ENCODE measurements at places on chromosomes 16 and 17.

DNA sequence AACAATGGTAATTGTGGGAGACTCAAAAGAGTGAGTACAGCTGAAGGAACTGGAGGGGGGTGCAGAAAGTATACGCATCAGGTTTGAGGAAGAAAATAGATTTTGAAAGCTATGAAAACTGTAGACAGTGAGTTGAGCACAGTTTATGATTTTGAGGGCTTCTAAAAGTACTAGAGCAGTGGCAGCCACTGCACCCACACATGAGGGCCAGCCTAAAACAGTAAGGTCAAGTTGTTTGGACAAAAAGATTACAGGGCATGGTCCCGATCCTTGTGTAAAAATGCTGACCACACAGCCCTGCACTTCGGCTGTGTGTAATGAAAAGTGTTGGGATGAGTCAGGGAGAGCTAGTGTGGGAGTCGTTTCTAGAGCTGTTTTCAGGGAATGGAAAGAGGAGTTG lies 2282.1 kb downstream of the TP53TG3F start:
- no peak for DNase-seq

DNA sequence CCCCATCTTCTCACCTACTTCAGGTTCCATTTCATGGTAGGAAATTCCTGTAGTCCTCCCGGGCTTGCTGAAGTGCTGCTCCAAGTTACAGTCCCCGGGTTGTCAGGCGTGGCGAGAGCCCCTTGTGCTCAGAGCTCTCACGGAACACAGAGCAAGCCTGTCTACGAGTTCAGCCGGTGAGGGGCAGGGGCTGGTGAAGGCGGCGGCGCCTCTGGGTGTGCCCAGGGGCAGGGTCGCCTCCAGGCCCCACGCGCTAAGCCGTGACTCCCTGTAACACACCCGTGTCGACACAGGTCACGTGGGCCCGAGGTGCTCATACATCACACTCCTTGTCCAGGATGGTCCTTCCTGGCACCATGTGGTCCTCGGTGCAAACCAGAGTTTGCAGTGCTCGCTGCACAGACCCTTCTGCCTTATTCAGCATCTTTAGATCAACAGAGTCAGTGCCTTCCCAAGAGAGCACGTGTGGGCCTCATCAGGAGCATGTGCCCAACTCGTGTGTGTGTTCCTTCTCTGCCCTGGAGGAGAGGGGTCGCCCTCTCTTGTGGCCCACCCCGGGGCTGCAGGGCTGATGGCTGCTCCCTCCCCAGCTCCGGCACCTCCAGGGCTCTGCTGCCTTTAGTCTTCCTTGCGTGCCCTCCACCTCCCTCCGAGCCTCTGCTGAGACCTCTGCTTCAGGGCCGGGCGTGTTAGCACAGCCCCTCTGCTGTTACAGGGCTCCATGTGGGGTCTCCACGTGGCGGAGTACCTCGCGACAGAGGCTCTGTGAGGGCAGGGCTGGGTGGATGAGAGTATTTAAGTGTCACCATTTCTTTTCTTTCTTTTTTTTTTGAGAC lies 51.2 kb downstream of the WDR45B start:
- no peak for DNase-seq

DNA sequence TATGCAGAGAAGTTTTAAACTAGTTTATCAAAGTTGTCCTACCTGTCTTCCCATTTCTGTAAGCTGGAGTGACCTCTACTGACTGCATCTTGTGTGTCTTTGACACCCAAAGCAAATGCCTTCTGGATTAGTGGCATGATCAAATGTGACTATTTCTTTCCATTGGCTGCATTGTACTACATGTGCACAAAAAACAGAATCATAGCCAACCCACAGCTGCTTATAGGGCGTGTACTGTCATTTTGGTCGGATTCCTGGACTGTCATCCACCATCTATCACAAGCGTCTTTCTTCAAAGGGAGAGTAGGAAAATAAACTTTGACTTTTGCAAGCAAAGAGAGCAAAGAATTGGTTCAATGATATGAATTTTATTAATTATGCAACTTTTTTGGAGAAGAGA lies 310.6 kb downstream of the MAP2K6 start:
- DNase-seq, result no peak

DNA sequence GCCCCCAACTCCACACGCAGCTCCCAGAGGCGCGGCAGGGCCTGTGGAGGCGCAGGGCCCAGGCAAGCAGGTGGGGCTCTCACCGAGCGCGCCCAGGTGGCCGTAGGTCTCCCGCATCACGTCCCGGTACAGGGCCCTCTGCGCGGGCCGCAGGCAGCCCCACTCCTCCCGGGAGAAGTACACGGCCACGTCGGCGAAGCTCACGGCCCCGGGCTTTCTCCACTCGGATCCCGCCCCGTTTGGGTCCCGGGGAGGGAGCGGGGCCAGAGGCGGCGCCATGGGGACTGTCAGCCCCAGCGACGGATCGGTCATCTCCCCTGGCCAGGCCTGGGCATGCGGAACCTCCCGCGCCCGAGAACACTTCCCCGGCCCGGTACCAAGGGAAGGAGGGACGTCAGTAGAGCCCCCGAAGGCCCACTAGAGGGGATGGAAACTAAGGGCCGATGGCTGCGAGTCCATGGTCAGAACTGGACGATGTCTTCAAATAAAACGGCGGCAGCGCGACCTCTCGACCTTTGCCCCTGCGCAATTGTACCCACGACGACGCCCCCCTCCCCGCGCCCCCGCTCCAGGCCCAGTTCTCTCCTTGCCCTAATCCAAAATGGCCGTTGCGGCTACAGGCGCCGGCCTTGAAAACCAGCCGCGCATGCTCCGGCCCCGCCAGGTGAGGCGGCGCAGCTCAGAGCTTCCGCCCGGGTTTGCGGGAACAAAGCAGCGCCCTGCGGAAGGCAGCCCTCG lies at the start of gene ZNF747:
TSS of gene ZNF747 (minus strand) at position 491 of the 738 bp plus-strand sequence. CDS start at position 312, 179 bp downstream.
- peak; percentile 85 for DNase-seq

GRCh38 chr17:45394091-45394490 lies 38.6 kb downstream of the ARHGAP27 start:
- no peak for DNase-seq

GRCh38 chr17:79840269-79840988 lies 1.2 kb upstream of the CBX4 start:
- DNase-seq, result no peak

GRCh38 chr17:37060094-37060493 lies 111.3 kb downstream of the AATF start:
- no peak for DNase-seq

- peak; percentile 90 for DNase-seq
Observed at GRCh38 chr17:38554430-38555350, 51.1 kb downstream of the SRCIN1 start.

GRCh38 chr16:53370827-53371226 lies 63.4 kb upstream of the RBL2 start:
- no peak for DNase-seq

GRCh38 chr16:79468121-79468552 lies 132.4 kb downstream of the MAF start:
- no peak for DNase-seq

DNA sequence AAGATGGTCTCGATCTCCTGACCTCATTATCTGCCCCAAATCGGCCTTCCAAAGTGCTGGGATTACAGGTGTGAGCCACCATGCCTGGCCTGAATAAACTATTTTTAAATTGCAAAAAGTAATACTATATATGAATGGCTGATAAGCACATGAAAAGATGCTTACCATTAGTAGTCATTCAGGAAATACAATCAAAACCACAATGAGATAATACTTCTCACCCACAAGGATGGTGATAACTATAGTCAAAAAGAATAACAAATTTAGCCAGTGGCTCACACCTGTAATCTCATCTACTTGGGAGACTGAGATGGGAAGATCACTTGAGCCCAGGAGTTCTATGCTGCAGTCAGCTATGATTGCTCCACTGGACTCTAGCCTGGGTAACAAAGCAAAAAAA lies 2.4 kb upstream of the TACO1 start:
- DNase-seq, result no peak

DNA sequence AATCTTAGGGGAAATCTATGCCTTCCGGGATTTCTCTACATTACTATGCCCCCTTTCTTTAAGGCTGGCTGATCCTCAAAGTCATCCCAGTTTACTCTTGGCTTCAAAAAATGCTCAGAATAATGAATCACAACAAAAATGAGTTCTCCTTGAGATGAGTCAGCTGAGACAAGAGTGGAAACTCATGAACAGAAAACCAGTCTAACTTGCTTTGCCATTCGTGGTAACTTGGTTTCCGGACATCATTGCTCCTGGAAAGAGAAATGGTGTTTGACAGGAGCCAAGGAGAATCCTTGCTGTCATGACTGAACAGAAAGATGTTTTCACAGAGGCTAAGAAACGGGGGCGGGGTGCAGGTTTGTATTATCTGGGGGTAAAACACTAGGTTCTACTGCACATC lies 435.6 kb upstream of the DYNLRB2 start:
- DNase-seq, result no peak

- DNase-seq, result no peak
Observed at GRCh38 chr17:27257031-27257357, 36.9 kb upstream of the WSB1 start.

DNA sequence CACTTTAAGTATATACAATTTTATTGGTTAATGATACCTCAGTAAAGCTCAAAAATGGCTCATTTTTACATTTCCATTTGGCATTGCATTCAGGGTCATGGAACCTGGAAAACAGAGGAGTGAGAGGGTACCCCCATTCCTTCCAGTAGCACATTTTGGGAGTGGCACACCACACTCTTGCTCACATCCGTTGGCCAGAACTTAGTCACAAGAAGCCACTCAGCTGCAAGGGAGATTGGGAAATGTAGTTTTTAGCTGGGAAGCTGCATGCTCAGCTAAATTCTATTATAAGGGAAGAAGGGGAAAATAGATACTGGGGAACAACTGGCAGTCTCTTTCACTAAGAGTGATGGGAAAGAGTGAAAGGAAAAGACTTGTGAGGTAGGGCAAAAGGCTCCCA lies 102.5 kb upstream of the TMEM97 start:
- DNase-seq, result no peak

DNA sequence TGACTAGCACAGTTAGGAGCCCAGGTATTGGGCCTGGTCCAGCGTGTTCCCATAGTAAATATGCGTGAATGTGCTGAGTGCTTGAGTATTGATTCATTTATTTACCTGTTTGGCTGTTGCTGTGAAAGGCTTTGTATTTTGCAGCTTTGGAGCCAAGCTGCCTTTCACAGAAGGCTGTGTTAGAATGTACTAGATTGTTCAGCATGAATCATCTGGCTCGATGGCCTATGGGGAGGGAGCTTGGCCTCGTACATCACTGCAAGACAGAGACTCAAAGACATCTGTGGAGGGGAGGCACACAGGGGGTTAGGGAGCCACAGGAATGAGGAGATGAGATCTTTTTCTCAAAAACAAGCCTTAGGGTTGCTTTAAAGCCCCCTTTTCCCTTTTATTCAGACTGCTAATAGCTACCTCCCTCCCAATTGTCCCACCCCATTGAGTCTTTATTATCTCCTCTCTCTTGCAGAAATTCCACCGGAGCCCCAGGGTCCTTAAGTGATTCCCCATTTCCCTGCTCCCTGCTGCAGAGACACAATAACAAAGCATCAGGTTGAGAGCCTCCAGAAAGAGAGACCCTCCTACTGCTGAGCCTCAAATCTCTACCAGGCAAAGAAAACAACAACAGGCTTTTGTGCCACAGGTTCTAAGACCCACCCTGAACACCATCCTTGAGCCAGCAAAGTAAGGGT lies 307.2 kb downstream of the ABCC12 start:
- no peak for DNase-seq

- DNase-seq, result no peak
Observed at GRCh38 chr17:4167786-4168185, 24.8 kb downstream of the CYB5D2 start.

- DNase-seq, result no peak
Observed at GRCh38 chr17:27603421-27603770, 27.6 kb upstream of the LGALS9 start.

DNA sequence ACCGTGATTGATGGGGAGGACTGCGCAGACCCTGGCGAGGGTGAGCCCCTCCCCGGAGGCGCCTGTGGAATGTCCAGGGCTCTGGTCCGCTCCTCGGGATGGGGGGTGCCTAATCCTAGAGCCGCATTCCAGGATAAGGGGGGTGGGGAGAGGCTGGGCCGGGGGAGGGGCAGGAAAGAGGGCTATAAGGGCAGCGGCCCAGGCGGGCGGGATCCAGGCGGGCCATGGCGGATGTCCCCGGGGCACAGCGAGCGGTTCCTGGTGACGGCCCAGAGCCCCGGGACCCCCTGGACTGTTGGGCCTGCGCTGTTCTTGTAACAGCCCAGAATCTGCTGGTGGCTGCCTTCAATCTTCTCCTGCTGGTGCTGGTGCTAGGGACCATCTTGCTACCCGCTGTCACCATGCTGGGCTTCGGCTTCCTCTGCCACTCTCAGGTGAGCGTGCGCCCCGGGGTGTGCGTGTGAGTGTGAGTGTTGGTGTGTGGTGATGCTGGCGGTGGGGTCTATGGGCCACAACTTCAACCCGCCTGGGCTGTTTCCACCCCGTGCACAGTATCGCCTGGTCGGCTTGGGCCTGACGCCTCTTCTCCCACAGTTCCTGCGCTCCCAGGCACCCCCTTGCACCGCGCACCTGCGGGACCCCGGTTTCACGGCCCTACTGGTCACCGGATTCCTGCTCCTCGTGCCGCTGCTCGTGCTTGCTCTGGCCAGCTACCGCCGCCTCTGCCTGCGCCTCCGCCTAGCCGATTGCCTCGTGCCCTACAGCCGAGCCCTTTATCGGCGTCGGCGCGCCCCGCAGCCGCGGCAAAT lies at the start of gene TMEM88:
TSS of gene TMEM88 (plus strand) at position 216 of the 809 bp plus-strand sequence. CDS start at position 225, 9 bp downstream.
- no peak for DNase-seq

DNA sequence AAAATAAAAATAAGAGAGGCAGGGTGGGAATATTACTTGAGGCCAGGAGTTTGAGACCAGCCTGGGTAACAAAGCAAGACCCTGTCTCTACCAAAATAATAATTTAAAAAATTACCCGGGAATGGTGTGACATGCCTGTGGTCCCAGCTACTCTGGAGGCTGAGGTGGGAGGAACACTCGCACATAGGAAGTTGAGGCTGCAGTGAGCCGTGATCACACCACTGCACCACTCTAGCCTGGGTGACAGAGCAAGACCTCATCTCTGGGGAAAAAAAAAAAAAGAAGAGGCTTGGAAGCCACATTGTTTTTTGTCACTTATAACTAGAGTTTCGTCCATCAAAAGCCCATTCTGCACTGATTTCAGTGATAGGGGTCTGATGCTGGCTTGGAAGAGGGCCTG lies 3.3 kb upstream of the TMEM235 start:
- no peak for DNase-seq

- no peak for DNase-seq
Observed at GRCh38 chr17:1123393-1123831, 56.4 kb downstream of the ABR start.

DNA sequence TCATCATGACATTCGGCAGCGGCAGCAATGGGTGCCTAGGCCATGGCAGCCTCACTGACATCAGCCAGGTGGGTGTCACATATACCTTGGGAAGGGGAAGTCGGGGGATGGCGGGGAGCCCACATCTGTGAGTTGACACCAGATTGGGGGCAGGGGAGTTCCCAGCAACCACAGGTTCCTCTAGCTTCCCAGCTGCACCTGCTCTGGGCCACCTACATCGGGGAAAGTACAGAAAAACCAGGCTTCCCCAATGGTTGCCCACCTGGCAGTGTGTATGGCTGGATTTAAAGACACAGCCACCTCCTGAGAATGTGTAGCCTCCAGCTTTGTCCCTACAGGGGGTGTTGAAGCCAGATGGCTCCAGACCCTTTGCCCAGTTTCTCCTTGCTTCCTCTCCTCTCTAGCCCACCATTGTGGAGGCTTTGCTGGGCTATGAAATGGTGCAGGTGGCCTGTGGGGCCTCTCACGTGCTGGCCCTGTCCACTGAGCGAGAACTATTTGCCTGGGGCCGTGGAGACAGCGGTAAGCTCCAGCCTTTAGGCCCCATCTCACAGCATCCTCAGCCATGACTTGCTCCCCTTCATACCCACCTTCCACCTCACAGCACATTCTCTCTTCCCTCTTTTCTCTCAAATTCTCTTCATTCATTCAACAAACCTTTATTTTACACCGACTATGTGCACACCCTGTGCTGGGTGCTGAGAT lies 5.0 kb upstream of the TRAF4 start:
- DNase-seq, result no peak

Data from NCI-H2081 (cell line).